ENCODE measurements at places on chromosomes 6 and 20. TPM values are rescaled to one million over a fixed set of nuclear protein-coding genes. Genes with fewer than 3 reads are reported as not detected.
A peak's percentile ranks its signal among the peaks of the same experiment; 100 is the strongest.

CCR6 gene
- not detected for total RNA-seq

C6orf163 gene
- total RNA-seq: 2.4 TPM

MC3R gene
- total RNA-seq: not detected

DNA sequence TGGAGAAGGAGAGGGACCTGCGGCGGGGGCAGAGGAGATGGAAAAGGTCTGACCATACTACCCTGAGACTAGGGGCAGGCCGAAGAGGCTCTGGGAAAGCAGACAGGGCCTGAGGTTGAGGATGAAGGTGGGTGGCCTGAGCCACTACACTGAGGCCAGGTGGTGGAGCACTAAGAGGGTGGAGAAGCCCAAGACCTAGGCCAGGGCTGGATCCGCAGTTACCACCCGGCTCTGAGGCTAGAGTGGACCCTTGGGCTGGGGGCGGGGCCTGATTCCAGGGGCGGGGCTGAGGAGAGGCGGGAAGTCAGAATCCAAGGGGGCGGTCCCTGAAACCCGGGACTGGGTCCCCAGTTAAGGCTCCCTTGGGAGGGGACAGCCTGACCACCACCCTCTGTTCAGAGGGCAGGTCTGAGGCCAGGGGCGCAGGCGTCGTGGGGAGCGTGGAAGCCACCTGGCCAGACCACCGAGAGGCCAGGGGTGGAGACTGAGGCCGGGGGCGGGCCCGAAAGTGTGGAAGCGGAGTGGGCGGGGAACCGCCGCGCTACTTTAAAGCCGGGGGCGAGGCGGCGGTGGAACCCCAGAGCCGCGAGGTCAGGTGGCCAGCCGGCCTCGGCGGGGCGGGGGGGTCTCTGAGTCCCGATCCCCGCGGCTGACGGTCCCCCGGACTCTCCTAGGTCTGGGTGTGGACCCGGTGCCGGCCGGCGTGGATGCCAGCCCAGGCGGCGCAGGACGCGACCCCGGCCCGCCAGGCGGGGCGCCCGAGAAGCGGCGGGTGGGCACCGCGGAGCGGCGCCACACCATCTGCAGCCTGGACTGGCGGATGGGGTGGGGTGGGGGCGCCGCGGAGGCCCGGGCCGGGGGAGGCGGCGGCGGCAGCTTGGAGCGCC is 8.3 kb downstream of the CCM2L start:
- peak; percentile 87 for ATAC-seq

GRCh38 chr20:23233341-23233740 is 117.2 kb upstream of the NXT1 start:
- no peak for ATAC-seq

GRCh38 chr6:127303917-127304316 is 37.3 kb downstream of the RNF146 start:
- ATAC-seq: no peak

GRCh38 chr6:156652231-156652750 is 124.9 kb upstream of the ARID1B start:
- no peak for ATAC-seq

GRCh38 chr20:14543040-14543439 is 205.6 kb upstream of the FLRT3 start:
- no peak for ATAC-seq

DNA sequence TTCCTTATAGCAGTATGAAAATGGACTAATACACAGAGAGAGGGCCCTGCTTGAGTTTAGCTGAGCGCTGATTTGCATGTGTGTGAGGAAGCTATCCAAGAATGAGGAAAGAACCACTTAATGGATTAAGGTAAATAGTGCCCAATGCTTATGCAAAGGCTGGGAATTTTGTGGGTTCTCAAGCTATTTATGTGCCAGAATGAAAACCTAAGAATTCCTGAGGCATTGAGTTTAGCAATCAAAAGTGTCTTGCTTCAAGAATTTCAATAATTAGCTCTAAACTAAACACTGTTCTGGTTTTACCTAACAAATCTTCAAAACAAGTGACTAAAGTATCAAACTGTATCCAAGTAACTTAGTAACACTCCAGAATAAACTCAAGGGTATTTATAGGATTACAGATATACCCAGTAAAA is 7.0 kb upstream of the OR14J1 start:
- no peak for ATAC-seq

- peak; percentile 56 for ATAC-seq
These were observed 416 bp downstream of the PTPRK start for GRCh38 chr6:128519931-128520435.

DNA sequence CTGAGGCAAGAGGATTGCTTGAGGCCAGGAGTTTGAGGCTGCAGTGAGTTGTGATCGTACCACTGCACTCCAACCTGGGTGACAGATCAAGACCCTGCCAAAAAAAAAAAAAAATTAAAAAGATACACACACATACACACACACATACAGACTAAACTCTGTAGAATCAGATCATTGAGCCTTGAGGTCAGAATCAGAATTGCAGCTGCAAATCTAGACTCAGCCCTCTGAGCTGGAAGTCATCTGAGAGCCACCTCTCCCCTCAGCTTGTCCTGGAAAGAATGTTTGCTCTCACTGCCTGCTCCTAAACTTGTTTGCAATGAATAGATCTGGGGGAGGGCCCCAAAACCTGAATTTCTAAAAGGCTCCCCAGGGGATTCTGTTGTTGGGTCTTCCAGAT is 41.4 kb upstream of the ANGPT4 start:
- no peak for ATAC-seq

- ATAC-seq: no peak
These were observed 93.5 kb downstream of the SNAP25 start for GRCh38 chr20:10312111-10312510.

DNA sequence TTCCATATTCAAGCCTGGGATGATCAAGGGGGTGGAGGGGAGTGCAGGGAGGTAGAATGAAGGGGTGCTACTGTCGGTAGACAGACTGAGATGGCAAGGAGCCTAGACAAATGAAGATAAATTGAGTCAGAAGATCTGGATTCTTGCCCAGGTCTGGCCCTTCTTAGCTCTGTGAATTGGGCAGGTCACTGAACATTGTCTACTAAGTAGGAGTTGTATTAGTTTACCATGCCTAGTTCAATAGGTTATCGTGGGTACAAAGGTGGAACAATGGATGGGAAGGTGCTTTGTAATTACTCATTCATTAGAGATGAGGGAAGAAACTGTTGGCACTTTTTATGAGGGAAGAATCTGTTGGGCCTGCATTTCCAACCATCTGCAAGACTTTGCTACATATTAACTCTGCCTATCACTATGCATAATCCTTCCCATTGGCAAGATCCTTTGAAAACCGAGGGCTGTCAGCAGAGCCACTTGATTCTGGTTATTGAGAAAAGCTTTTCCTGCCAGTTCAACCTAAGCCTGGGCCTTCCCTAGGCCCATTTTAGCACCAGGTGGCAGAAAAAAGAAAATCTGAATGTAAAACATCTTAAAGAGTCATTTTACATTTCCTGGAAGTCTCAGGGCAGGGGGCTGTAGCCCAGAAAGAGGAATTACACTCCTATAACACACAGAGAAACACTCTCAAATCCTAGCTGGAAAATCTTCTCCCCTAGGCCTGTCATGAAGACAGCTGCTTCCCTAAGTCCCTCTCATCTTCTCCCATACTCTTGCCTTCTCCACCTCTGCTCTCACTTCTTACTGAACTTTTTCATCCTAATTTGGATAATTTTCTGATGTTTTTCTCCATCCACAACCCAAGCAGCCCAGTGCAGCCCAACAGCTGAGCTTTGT is 103.5 kb downstream of the CD24 start:
- ATAC-seq: no peak

DNA sequence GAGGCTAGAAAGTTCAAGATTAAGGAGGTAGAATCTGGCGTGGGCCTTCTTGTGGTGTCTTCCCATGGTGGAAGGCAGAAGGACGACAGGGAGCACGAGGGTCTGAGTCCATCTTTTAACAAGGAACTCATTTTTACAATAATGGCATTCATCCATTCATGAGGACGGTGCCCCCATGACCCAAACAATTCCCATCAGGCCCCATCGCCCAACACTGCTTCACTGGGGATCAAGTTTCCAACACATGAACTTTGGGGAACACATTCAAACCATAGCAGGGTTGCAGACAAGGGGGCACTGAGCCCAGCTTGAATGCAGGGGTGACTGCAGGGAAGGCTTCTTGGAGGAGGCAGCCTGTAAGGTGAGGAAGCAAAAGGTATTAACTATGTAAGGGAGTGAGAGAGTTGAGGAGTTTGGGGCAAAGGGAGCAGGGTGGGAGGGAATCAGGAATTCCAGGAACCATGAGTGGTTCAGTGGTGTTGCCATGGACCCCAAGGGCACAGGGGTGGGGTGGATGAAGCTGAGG is 5.5 kb downstream of the RAB44 start:
- no peak for ATAC-seq

GRCh38 chr6:77368660-77369313 is 94.5 kb downstream of the HTR1B start:
- peak; percentile 48 for ATAC-seq

- ATAC-seq: peak; percentile 55
These were observed 94.4 kb upstream of the BEND6 start for GRCh38 chr6:56860475-56860874.

GRCh38 chr6:97639702-97640101 is 356.7 kb upstream of the MMS22L start:
- ATAC-seq: no peak
